ENCODE measurements at places on chromosomes 3 and 15.

- DNase-seq = no peak
Measured at GRCh38 chr3:8492744-8493511, 8.7 kb upstream of the LMCD1 start.

- no peak for DNase-seq
Measured at GRCh38 chr15:88016406-88016805, 240.1 kb downstream of the NTRK3 start.

GRCh38 chr3:149299938-149300801 is 33.3 kb downstream of the TM4SF18 start:
- peak; percentile 86 for DNase-seq

GRCh38 chr3:18010001-18010400 is 267.6 kb upstream of the TBC1D5 start:
- DNase-seq = no peak

DNA sequence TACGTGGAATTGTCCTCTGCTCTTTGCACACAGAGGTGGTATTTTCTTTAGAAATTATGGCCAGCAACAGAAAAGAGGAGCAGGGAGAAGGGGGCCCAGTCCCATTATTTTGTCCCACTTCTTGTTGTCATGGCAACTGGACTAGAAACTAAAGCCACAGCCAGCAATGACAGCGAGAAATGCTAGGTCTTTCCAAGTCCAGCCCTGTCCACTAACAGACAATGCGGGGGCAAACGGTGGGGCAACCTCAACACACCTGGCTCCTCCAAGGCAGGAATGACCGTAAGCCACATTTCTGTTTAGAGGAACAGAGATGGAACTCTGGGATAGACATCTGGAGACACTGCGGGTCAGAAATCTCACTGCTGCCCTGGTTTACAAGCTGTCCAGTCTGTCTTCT is 107.3 kb downstream of the RFTN1 start:
- peak; percentile 17 for DNase-seq

- DNase-seq = no peak
Measured at GRCh38 chr3:128016502-128016901, 35.7 kb upstream of the SEC61A1 start.

DNA sequence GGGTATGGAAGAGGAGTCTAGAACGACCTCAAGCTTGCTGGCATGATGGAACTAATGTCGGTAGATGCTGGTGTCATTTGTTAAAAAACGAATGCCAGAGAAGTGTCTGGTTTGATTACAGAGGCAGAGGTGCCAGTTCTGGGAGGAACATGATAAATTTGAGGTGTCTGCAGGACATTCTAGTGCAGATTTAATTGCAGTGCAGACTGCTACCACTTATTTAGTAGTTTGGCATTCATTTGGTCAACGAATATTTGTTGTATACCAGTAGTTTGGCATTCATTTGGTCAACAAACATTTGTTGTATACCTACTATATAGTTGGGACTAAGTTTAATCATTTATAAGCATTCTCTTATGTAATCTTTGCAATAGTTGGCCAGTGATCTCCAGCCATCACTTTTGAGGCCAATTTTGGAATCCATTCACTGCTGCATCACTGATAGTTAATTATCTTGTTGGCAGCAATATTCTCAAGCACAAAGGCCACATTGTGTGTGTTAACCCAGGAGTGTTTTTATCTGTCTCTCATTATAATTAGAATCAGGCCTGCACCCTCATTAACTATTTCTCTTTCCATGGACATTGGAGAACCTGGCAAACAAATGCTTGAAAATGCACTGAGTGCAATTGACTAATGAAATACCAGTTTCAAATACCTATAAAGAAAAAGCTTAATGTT is 19.5 kb upstream of the TGFBR2 start:
- DNase-seq = no peak

DNA sequence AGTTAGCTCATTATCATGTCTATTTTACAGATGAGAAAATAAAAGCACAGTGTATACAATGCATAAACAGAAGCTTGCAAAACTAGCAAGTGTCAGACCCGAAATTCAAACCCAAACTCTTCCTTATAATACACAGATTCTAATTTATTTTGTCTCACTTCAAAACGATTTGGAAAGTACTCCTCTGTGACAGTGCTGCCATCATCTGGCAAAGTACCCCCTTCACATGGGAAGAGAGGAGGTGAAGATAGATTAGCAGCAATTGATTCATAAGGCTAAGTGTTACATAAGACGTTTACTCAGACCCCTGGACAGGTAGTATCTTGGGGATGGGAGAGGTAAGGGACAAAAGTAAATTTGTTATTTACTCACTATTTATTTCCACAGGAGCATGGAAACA is 744.0 kb upstream of the SGO1 start:
- no peak for DNase-seq

DNA sequence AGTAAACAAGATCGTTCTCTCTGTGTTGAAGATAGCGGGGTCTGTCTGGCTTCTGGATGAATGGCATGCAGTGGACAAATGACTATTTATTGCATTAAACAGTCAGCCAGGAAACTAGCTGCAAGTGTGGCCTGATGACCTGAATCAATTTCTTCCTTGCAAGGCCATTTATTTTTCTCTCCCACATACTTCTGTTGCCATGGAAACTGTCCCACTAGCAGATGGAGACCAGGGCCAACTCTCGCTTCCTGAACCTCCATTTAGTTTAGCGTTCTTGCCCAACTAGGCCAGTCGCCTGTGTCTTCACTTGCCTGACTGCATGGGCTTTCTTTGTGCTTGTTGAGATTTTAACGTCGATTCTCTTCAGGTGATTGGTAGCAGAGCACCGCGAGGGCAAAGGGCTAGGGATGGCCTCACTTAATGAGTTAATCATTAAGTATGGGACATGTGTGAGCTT is 27.6 kb downstream of the LMCD1 start:
- DNase-seq = peak; percentile 14

DNA sequence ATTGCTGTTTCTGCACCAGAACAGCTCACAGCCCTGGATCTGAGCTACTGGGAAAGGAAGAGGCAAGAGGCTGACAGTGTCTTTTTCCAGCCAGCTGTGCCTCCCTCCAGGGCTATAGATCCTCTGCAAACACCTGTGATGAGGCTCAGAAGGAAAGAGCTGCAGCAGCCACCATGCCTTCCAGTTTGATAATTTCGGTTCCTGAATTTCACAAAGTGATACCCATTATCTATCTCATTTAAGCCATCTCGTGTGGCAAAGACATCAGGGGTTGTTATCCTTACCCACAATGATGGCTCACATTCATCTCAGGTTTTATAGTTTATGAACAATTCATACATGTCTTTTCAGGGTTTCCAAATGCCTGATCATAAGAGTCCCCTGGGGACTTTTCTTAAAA is 1.8 kb upstream of the LARP6 start:
- DNase-seq = no peak

- no peak for DNase-seq
Measured at GRCh38 chr15:68249058-68249713, 19.7 kb upstream of the CLN6 start.

DNA sequence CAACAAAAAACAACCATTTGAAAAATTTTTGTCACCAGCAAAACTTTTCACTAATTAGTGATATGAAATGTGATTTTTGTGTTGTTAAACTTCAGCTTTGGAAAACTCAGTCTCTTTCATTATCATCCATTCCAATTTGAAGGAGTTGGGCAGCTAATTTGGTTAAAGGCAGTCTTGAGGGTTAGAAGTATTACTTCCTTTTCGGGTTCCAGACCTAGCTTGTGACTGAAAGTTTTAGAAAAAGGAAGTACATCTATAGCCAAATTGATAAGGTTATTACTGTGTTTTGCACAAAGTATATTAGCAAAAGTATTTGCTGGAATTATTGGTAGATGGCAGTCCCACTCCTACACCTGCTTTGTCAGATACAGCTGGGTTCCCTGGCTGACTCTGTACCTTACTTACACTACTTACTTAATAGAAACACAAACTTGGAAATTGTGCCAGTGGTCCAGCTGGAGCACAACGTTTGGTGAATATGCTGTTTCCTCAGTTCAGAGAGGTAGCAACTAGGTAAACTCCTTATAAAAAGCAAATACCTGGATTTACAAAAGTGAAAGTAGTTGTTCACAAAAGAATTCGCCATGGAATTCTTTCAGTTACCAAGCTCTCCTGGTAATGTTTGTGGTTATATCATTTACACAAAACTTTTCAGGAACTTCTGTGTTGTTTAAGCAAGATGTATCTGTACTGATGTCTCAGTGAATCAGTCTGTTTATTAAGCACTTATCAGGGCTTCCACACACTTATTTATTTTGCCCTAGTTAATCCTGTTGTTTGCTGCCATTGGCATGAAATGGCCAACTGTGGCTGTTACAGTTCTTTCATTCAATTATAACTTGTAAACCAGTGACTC is 31.6 kb downstream of the TIPARP start:
- no peak for DNase-seq

DNA sequence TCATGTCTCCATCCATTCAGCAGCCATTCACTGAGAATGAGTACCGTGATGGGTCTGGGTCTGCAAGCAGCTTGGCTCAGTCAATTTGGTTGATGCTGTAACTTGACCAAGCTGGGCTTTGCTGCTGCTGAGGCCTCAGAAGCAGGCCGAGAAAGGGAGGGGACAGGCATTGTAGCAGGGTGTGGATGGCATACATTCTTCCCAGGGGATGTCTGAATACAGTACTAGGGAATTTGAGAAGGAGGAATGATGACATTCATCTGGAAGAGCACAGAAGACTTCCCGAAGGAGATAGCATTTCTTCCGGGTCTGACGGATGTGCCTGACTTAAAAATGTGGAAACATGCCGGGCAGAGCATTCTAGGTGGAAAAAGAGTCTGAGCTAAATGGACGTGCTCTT is 105.3 kb upstream of the ADPGK start:
- no peak for DNase-seq

DNA sequence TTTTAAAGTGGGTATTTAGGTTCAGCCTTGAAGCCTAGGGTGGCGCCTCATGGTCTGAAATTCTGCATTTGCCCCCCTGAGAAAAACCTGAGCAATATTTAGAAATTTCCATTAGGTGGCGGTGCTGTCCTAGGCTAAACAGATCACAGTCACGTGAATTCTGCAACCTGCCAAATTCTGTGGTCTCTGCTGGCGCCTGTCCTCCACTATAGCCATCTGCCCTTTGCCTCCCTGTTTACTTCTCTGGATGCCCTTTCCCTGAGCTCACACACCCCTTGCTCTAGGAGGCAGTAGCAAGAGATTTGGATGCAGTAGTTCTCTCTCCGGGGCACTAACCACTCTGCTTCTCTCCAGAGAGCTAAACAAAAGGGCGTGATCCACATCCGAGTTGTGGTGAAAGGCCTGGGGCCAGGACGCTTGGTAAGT is 9.1 kb downstream of the MRPS11 start:
- DNase-seq = peak; percentile 85

- peak; percentile 60 for DNase-seq
Measured at GRCh38 chr3:22887664-22888291, 315.3 kb upstream of the UBE2E2 start.

GRCh38 chr15:89932880-89933279 is 20.1 kb upstream of the ARPIN start:
- no peak for DNase-seq

- DNase-seq = no peak
Measured at GRCh38 chr15:70882361-70882760, 9.9 kb downstream of the THAP10 start.

GRCh38 chr3:78015856-78016255 is 976.0 kb downstream of the ROBO2 start:
- no peak for DNase-seq

DNA sequence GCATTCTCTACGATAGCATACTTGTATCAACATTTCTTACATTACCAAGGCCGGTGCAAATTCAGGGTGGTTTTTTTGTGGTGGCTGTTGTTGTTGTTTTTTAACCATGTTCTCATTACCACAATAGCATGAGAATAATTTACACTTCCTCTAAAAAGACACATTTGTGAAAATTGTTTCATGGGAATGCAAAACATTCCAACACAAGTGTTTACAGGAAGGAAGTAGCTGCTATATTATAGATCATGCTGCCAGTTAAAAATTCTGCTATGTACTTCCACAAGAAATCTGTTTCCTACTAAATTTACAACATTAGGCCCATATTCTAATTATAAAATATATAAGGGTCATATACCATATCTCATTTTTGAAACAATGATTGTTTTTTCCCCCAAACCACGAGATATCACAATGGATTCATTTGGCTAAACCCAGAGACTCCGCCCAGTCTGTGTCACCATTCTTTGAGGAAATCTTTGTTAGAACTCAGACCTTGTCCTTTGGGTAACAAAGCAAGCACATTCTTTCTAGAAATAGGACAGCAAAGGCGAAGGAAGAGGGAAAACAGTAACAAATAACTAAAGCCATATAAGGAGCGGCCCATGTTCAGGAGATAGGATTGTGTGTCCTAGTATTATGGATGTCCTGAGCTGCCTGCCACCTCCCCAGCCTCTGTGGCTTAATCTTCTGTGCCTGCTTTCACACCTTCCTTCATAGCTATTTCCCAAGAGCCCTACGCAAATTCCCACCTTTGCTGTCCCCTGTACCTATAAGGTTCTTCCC is 60.1 kb downstream of the UACA start:
- peak; percentile 49 for DNase-seq

GRCh38 chr15:62832231-62832630 is 210.3 kb upstream of the TPM1 start:
- DNase-seq = no peak

DNA sequence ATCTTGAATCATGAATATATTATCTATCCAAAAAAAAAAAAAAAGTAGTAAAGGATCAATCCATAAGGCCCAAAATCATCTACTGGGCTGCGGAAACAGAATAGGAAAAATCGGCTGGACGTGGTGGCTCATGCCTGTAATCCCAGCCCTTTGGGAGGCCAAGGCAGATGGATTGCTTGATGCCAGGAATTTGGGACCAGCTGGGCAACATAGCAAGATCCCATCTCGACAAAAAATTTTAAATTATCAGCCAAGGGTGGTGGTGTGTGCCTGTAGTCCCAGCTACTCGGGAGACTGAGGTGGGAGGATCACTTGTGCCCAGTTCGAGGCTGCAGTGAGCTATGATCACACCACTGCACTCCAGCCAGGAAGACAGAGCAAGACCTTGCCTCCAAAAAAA is 6.1 kb upstream of the DVL3 start:
- DNase-seq = no peak

- DNase-seq = no peak
Measured at GRCh38 chr15:23401627-23402026, 45.4 kb downstream of the GOLGA6L2 start.

GRCh38 chr3:48118322-48118721 is 69.9 kb downstream of the CDC25A start:
- DNase-seq = no peak

DNA sequence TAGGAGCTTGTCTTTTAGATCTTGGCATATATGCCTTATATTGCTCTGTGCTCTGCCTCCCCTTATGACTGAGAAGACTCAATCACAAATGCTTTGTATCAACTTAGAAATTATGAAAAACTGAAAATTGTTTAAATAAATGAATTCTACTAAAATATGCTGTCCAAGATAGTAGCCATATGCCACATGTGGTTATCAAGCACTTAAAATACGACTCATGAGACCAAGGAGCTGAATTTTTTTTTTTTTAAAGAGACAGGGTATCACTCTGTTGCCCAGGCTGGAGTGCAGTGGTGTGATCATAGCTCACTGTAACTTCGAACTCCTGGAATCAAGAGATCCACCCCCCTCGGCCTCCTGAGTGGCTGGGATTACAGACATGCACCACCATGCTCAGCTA is 118.3 kb downstream of the RFTN1 start:
- no peak for DNase-seq

GRCh38 chr15:63372753-63373152 is 8.9 kb downstream of the CA12 start:
- no peak for DNase-seq

- no peak for DNase-seq
Measured at GRCh38 chr3:134356411-134357040, 17.7 kb downstream of the AMOTL2 start.

- DNase-seq = no peak
Measured at GRCh38 chr15:81897057-81897677, 148.7 kb downstream of the MEX3B start.

GRCh38 chr15:55700876-55701275 is 42.1 kb downstream of the PRTG start:
- no peak for DNase-seq
